CD4-positive, alpha-beta T cell (primary cell): ENCODE measurements at places on chromosomes 7 and 10. TPM values are rescaled to one million over a fixed set of nuclear protein-coding genes. Genes with fewer than 3 reads are reported as not detected.
A peak's percentile ranks its signal among the peaks of the same experiment; 100 is the strongest.

DNA sequence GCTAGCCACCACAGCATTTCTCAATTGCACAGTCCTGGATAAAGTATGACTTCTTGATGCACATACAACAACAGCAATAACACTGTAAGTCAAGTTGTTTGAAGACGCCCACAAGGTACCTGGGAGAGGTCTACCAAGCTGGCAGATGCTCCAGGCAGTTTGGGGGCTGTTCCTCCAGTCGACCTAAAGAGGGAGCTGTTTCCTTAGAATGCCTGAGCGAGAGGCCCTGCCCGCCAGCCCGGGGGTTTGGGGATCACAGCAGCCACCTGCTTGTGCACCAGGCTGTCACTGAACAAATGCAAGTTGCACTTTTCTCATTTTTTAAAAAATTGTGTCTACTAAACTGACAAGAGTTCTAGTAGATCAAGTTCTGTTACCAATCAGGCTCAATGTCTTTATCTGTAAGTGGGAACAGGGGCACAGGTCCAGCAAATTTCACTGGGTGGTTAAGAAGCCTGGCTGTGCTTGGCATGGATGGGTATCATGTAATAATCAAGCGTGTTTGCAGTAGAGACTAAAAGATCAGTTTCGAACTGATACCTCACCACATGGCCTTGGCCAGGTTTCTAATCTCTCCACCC is 193.8 kb upstream of the ADO start:
- DNase-seq = peak; percentile 67

DNA sequence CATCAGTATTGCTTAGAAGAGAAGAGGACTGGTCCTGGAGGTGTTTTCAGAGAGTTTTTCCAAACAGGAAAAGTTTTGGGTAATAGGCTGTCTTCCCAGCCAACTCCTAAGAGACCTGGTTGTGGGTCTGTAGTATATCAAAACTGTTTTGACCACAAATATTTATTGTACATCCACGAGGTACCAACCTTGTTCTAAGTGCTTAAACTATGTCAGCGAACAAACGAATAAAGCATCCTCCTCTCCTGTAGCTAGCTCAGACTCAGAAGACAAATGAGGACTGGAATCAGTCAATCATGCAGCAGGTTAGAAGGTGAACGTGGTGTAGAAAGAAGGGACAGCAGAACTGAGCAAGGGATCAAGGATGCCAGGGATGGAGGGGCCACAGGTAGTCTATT is 61.6 kb upstream of the MKI67 start:
- no peak for DNase-seq

DNA sequence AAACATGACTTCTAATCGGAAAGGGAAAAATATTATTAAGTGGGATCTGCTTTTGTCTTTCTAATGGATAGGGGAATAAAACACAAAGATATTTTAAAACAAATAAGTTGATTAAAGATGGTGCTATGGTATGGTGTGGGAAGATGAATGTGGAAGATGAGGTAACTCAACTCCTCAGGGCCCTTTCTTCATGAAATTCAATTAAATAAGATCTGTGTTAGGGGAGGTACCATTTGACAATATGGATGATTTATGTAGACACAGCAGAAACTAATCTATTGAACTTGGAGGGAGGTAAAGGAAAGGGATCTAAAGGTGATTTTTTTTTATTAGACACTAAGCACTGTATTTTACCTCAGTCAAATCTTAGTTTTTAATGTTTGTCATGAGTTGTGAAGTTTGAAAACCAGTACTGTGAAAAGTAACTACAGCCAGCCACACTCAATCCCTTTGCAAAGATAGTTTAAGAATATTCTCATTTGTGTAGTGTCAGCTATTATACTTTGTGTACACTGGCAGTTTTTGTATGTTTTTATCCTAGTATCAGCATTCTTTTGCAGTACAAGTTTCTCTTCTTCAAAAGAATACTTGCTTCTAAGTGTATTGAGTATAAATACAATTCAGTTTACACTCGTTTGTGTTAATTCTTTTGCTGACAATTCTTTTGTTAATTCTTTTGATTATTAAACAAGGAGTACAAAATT is 151.3 kb downstream of the PHF14 start:
- no peak for DNase-seq

- DNase-seq = no peak
These were observed 152.8 kb downstream of the SGMS1 start for GRCh38 chr10:50470798-50471582.

- no peak for DNase-seq
These were observed 717 bp downstream of the SP4 start for GRCh38 chr7:21428659-21428941.

GRCh38 chr7:155758348-155758747 is 53.9 kb downstream of the SHH start:
- no peak for DNase-seq

DNA sequence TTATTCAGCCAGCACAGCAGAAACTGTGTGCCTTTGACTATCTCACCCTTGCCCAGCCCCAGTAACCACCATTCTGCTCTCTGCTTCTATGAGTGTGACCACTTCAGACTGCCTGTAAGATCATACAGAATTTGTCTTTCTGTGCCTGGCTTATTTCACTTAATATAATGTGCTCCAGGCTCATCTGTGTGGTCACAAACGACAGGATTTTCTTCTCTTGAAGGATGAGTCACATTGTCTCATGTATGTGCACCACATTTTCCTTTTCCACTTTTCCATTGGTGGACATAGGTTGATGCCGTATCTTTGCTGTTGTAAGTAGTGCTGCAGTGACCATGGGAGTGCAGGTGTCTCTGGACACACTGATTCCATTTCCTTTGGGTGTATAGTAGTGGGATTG is 122.5 kb upstream of the LANCL2 start:
- DNase-seq = no peak

GRCh38 chr7:108407676-108408075 is 48.6 kb downstream of the NRCAM start:
- no peak for DNase-seq

DNA sequence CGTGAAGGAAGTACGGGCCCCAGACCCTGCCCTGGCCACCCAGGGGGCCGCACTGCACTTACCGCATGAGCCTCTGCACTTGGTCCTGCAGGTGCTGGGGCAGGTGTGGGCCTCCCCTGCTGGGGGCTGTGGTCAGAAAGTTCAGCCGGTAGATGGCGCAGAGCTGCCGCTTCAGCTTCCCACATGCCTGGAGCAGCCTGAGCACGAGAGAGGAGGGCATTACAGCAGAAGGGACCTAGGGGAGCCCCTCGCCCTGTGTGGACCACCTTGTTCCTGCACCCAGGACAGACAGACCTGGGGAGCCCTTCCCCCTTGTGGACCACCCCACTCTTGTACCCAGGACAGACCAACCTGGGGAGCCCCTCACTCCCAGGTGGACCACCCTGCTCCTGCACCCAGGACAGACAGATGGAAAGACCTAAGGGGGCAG is 8.7 kb upstream of the PYROXD2 start:
- no peak for DNase-seq

DNA sequence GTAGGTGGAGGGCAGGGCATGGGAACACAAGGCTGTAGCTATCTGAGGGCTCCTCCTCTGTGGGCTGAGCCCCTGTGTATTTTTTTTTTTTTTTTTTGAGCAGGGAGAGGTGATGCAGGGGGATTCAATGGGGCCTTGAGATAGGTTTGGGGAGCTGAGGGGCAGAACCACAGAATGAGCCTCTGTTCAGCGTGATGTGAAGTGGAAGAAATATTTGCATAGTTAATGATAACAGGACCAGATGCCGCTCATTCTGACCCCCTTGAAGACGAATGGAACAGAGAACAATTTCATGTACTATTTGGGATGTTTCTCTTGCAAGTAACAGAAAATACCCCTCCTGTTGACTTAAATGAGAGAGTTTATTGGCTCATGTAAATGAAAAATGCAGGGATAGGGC is 69.7 kb upstream of the EMX2 start:
- DNase-seq = no peak

GRCh38 chr10:98131619-98132018 is 2.8 kb upstream of the R3HCC1L start:
- DNase-seq = no peak

GRCh38 chr7:72430531-72430930 is 18.4 kb upstream of the CALN1 start:
- no peak for DNase-seq

DNA sequence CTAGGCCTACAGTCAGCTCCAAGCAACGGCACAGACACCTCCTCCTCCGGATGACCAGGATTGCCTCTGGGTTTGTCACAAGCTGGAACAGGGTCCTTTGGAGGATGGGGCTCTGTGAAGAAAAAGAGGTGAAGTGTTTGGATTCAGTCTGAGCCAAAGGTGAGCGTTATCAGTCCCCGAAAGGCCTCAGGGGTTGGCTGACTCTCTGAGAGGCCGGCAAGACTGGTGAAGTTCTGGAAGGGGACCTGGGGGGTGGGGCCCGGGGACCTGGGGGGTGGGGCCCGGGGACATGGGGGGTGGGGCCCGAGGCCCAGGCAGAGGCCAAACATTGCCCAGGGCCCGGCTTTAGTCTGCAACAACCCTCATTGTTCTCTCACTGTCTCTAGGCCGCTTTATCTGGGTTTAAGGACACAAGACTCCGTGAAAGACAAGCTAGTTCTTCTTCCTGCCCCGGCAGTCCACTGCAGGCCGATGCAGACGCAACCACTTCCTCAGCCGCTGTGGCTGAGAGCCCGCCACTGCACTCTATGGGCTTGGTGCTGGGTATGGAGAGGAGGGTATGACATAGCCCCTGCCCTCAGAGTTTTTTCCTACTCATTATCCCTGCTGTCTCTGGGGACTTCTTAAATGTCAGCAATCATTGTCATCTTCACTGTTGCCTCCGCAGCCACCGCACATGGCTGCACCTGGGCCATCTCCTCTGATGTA is 27.4 kb upstream of the PSAP start:
- DNase-seq = no peak

- DNase-seq = no peak
These were observed 1.6 kb downstream of the FZD8 start for GRCh38 chr10:35640474-35640873.

DNA sequence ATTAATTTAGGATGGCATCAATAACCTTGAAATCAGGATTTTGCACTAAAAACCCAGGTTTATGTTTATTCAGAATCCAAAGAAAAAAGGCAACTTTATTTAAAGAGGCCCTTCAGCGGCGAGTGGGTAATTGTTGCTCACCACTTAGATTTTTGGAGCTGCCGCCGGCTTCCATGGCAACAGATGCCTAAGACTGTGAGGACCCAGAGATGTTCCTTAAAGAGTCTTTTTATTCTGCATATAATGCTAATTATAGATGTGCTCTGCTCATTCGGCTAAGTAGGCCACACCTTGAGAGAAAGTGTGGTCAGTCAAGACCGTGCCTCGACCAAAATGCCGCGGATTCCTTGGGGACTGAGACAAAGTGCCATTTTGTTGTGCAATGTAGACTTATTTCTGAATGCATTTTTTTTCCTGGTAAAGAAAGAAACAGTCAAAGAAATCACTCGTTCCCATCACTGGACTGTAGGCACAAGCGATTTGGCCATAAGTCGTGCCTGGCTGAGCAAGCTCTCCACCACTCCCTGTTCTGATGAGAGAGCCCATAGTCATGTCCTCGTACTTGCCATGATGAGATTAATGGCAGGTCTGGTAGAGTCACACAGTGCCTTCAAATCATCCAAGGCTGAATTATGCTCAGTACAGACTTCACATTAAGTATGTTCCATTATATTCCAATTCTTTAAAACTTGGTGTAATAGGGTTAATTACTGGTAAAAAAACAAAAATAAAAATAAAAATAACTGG is 21.4 kb upstream of the MGMT start:
- no peak for DNase-seq

DNA sequence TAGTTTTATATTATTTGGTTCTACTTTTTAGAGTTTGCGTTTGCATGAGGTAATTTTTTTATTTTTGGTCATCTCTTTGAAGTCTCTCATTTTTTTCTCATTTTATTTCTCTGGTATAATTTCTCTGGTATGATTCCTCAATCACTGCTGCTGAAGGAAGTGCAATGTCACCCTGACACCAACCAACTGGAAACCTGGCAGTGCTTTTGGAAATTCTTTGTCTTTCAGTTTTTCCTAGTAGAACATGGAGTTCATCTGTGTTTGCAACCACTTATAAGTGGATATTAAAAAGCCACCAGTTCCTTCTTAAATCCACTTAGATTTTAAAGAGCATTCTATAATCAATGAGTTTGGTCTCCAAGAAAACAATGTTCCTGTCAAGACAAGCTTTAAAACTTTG is 291.8 kb downstream of the PRKG1 start:
- DNase-seq = no peak

DNA sequence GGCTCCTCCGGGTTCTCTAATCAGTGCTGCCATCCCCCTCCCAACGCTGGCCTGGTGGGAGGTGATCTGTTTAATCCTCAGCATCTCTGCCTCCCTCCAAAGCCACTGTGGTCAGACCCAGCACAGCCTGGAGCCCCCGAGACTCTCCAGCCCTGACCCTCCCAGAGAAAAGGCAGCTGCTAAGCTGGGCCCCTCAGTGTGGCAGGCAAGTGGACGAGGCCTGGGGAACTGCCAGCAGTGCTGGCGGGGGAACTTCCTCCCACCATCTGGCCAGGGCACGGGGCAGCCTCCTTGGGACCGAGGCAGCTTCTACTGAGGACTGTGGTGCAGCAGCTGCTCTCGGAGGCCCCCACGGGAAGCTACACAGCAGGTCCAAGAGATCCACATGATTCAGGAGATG is 51.1 kb downstream of the DPYSL4 start:
- no peak for DNase-seq

GRCh38 chr7:6419310-6419773 is 28.4 kb downstream of the DAGLB start:
- DNase-seq = no peak

- DNase-seq = no peak
These were observed 491.0 kb downstream of the PTPRN2 start for GRCh38 chr7:158096582-158096981.

- DNase-seq = no peak
These were observed 554.1 kb upstream of the FOXK1 start for GRCh38 chr7:4127909-4128560.

DNA sequence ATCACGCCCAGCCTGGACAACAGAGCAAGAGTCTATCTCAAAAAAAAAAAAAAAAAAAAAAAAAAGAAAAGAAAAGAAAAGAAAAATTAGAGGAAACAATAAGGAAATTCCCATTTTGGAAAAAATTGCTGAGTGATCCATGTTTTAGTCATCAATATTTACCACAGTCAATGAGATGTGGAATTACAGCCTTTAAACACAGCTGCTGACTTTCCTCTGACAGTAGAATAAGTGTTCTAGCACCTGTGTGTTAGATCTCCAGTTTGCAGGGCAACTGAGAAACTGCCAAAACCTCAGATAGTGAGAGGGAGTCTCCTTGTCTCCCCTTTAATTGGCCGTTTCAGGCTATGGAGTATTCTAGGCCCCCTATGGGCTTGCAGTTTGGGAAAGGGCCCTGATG is 520.1 kb downstream of the KCNMA1 start:
- DNase-seq = no peak

GRCh38 chr7:5428478-5429252 is 5.0 kb upstream of the TNRC18 start:
- DNase-seq = no peak

Gene C10orf67
- total RNA-seq = not detected

Gene TCAF2
- 30.2 TPM for total RNA-seq

Gene AKR1C4
- not detected for total RNA-seq

Gene WDR86
- total RNA-seq = 5.6 TPM

Gene SYT15B
- 0.08 TPM for total RNA-seq

Gene SPDYE1
- total RNA-seq = not detected

Gene EVX1
- 0.33 TPM for total RNA-seq

Gene HDAC9
- 0.73 TPM for total RNA-seq

Gene RGR
- total RNA-seq = not detected

Gene FAM237B
- total RNA-seq = not detected

Gene FAM107B
- 262 TPM for total RNA-seq

Gene ECD
- total RNA-seq = 50.5 TPM

Gene OR13A1
- total RNA-seq = not detected
